Neural crest cell (in vitro differentiated cells): ENCODE measurements at places on chromosomes 2 and 18.

DNA sequence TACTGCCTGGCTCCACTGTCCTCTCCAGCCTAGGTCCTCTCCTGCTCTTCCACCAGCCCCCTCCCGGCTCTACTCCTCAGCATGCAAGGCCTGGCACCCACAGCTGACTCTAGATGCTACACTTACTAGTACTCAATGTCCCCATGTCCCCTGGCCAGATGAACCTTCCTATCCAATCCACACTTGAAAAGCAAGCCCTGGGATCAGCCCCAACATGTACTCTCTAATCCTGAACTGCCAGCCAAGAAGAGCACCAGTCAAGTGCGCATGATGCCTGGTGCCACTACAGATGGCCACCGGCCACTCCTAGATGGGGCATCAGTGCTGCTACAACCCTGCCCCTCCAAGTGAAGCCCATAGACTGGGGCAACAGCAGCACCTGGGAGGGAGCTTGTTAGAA, 168.2 kb downstream of the STK39 start:
- no peak for DNase-seq

DNA sequence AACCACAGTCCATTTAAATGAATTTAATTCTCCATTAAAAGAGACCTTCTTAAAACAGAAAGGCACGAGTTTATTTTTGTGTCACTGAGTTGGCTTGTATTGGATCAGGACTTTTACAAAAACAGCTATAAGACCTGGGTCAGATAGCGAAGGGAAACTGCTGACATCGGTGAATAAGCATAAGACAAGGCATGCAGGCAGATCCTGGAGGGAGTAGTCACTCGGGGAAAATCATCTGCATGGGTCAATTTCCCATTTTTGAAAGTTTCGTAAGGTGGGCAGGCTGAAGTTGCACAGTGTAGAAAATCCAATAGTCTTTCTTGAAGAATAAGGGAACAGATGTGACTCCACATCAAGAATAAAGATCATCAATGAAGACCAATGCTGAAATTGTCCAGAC, 12.9 kb downstream of the IL36B start:
- no peak for DNase-seq

DNA sequence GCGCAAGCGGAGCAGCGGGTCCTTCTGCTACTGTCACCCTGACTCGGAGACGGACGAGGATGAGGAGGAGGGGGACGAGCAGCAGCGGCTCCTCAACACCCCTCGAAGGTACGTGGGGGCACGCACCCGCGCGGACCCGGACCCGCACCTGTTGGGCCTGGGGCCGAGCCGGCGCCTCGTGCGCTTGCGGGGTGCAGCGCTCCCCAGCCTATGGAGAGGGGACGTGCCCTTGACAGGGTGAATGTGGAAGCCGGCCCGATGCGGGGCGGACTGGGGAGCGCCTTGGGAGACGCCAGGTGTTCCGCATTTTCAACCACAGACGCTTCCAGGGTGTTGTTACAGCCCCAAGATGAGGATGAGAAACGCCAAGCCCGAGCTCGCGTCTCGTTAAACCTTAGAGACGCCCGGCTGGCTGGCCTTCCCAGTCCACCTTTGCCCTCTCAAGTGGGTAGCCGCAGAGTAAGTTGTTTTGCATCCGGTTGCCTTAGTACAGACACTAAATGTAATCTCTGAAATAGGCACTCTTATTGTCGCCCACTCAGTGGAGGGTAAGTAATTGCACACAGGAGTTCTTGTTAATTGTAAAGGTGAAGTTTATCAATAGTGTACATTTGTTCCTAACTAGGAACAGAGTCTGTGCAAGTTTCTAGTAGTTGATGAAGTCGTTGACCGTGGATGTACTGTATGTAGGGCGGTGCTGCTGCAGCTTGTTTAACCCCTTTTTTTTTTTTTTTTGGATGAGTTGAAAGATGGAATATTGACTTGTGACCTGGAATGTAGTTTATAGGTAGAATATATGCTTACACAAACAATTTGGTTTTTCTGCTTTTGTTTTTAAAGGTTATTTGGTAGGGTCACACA, 815 bp downstream of the GMCL1 start:
- peak; percentile 20 for DNase-seq

GRCh38 chr2:61376211-61376610, 94.7 kb downstream of the USP34 start:
- no peak for DNase-seq

DNA sequence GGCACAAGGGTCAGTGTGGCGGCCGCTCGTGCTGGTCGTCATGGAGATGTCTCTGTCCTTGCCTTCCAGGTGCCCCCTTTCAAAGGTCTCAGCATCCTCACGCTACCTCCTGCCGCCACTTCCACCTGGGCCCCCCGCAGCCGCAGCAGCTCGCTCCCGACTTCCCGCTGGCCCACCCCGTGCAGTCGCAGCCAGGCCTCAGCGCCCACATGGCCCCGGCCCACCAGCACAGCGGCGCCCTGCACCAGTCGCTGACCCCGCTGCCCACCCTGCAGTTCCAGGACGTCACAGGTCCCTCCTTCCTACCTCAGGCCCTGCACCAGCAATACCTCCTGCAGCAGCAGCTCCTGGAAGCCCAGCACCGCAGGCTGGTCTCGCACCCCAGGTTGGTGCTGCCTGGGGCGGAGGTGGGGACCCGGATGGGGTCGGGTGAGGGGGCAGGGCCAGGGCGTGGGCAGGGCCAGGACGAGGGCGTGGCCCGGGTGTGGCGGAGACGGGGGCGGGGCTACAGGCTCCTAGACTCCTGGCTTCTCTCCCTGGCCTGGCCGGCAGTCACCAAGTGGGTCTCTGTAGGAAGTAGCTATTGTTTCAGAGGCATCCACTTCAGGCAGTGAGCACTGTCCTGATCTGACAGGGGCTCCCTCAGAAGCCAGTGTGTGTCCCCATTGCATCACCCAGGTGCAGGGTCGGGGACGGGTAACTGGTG, 223.7 kb downstream of the LOXHD1 start:
- DNase-seq, result no peak

DNA sequence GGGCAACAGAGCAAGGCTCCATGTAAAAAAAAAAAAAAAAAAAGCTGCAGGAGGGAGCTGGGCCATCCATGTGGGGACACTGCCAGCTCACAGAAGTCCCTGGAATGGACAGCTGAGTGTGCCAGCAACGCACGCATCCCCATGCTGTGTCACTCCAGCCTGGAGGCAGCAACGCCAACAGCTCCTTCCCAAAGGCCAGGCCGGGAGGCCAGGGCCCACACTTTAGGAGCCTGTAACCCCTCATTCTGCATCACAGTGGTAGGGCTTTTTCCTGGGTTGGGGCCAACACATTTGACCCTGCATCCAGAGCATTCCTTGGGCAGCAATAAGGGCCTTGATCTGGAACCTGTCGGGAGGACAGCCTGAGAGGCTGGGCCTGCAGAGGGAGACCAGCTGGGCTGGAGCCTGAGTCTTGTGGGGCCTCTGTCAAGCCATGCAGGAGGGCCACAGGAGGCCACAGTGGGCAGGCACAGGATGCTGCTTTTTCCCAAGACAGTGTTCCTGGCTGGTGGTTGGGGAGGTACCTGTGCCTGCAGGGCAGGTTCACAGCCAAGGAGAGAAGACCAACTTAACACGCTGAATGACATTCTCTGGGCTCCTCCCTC, 16.8 kb upstream of the KCNK3 start:
- no peak for DNase-seq

DNA sequence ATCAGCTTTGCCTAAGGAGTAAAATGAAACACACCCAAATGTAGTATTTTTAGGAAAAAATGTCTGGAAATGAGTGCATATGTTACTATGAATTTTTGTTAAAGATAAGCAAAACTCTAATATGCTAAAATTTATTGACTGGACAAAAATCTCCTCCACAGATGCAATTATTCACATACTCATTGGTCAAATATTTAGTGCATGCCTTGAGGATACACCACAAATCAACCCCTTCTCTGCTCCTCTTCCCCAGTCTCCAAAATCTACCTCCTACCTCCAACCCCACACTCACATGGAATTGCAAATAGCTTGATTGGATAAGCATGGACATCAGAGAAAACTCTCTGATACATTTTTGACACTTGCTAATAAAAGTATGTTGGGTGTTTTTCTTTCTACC, 95.6 kb upstream of the CDC42EP3 start:
- DNase-seq, result no peak

DNA sequence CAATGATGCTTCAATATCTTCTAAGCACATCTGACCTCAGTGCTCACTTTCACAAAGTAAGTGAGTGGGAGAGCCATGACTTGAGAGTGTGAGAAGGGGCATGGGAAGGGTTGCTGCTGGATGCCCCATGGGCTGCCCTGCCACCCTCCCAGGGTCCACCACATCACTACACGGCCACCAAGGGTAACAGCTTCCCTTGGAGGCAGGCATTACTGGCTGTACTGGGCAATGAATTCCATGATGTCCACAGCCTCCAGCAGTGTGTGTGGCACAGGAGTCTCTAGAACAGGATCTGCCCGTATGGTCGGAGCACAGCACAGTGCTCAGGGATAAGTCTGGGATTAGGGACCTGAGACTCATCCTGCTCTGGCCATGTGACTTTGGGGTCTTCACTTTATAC, 481.0 kb upstream of the MYT1L start:
- DNase-seq, result no peak

- no peak for DNase-seq
These were observed 373.3 kb upstream of the GALNT5 start for GRCh38 chr2:156884216-156884615.

GRCh38 chr2:65416945-65417344, 15.5 kb downstream of the SPRED2 start:
- DNase-seq, result no peak

DNA sequence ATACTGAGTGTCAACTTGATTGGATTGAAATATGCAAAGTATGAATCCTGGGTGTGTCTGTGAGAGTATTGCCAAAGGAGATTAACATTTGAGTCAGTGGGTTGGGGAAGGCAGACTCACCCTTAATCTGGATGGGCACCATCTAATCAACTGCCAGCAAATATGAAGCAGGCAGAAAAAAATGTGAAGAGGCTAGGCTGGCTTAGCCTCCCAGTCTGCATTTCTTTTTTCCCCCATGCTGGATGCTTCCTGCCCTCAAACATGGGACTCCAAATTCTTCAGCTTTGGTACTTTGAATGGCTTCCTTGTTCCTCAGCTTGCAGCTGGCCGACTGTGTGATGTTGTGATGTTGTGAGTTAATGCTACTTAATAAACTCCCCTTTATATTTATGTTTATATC, 577.4 kb downstream of the CPS1 start:
- no peak for DNase-seq

DNA sequence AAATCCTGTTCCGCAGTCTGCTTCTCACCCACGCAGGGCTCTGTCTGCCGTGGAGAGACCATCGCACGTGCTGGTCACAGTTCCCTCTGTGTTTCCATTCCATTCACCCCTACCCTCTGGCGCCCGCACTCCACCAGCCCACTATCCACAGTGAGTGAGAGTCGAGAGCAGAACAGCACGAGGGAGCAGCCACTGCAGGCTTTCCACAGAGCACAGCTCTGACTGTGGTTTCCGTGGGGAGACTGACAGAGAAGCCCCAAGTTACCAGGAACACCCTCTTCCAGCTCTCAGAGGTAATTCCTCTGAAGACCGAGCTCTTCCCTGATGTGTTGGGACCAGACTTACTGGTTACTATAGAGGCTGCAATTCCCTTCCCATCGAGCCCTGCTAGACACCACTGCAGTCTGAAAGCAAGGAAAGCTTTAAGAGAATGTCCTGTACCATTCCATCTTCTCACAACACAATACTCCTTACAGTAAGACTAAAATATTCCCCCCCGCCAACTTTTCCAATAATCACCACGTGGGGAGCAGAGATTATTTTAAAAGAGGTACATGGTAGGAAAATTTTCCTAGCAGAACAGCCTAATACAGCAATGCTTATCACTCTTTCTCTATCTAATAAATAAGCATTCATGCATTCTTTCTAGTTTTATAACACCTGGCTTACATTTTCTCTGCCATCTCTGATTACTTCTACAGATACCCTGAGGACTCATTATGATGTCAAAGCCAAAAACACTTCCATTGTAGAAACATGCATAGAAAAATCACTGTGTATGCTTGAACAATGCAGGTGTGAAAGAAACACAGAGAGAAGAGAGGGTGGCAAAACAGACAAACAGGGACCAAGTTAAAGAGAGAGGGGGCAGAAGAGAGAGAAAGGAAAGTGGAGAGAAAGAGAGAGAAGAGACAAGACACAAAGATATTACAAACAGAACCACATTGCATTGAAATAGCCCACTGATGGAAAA, 4.7 kb downstream of the MYT1L start:
- no peak for DNase-seq

GRCh38 chr2:231800493-231801091, 14.3 kb downstream of the COPS7B start:
- DNase-seq, result peak; percentile 55

- no peak for DNase-seq
These were observed 240.8 kb downstream of the BCL11A start for GRCh38 chr2:60312618-60313017.

- no peak for DNase-seq
These were observed 94.3 kb downstream of the DGKD start for GRCh38 chr2:233448575-233448974.

GRCh38 chr18:58536534-58537271, 92.2 kb downstream of the ALPK2 start:
- no peak for DNase-seq

DNA sequence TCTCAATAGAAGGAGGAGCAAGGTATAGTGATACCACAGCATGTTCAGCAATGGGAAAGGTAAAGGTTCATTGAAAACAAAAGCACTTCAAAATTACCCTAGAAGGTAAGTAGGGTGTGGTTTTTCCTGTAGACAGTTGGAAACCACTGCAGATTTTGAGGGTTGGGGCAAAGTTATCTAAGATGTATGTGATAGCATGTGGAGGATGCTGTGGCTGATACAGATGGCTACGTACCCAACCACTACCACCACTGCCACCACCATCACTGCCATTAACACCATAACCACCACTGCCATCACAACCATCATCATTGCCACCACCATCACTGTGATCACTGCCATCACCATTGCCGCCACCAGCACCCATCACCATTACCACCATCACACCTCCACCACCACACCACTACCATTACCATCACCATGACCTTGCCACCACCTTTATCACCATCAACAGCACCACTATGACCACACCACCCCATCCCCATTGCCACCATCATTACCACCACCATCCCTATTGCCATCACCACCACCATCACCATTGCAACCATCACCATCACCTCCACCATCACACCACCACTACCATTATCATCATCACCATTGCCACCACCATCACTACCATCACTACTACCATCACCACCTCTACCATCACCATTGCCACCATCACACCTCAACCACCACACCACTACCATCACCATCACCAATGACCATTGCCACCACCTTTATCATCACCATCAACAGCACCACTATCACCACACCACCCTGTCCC, 3.7 kb downstream of the TMSB10 start:
- no peak for DNase-seq

DNA sequence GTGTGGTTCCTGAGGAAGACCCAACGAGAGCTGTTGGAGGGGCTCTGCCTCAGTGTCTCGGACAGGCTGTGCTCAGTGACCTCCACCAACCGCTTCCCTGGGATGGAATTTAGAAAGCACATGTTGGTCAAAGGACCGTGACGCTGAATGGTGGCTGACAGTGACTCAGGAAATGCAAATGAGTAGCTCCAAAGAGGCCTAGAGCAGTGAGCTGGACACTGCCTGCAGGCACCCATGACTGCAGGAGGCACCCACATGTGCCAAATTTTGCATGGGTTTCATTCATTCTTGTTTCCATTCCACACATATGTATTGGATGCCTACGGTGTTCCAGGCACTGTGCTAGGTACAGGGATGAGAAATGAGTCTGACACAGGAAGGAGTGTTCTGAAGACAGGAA, 46.4 kb downstream of the ACKR3 start:
- DNase-seq, result no peak

- DNase-seq, result no peak
These were observed 17.9 kb upstream of the SPTBN1 start for GRCh38 chr2:54438271-54438670.
